ENCODE measurements at places on chromosomes 12 and 14.

GRCh38 chr12:69653703-69654102 is 43.0 kb upstream of the LRRC10 start:
- no peak for DNase-seq

DNA sequence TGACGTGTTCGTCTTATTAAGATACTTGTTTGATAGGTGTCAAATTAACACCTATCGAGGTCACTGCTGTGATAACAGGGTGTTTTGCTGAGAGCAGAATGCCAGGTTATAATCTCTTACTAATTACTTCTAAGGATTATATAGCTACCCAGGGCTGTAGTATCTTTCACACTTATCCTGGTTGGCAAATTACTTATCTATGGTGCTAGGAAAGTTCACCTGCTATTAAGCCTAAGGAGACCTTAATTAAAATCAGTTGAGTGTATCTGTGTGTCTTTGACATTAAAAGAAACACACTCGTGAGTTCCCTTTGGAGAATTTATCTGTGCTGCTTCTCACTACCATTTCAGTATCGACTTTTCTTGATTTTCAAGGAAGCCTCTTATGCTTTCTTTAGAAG is 301.6 kb upstream of the SLC16A7 start:
- DNase-seq, result no peak

- DNase-seq, result no peak
These were observed 6.4 kb upstream of the BRF1 start for GRCh38 chr14:105307052-105307727.

GRCh38 chr12:65533177-65533883 is 254.8 kb downstream of the MSRB3 start:
- DNase-seq, result no peak

DNA sequence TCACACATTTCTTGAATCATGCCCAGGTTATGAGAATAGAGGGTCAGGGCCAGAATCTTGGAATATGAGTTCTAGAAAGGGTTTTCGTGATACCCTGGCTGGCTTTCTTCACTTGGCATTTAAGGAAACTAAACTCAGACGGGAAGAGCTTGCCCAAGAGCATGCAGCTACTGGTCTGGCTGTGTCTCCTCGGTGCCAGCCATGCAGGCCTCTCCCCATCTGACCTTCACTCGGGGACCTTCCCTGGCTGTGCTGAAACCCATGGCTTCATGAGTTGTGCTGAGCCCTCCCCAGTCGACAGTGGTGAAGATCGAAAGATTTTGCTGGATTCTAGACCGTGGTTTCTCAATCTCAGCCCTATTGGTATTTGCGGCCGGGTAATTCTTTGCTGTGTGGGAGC is 38.0 kb downstream of the FOXN3 start:
- DNase-seq, result no peak

DNA sequence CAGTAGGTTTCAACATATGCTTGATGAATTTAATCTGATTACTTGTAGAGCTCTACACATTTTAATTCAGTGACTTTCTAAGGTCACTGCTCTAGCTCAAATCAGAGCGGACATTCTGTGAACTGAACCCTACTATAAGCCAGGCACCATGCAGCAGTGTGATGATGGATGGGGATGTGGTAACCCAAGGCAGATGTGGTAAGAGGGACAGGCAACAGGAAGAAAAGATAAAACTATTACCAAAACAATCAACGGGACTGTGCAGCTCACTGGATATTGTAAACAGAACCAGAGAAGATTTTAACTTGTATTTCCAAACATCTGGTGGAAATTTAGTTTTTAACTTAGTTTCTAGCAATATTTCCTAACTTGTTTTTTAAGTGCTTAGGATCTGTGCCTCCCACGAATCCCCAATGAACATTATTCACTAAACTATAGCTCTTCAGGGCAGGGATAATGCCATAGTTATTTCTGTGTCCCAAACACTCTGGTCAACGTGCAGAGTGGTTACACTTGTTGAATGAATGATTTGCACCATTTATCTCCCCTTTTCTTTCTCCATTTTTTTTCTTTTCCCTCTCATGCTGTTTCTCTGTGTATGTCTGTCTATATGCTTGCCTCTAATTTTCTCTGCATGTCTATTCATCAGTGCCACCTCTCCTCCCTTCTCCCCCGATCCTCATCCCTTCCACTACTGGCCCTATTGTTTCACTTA is 3.0 kb downstream of the ERO1A start:
- no peak for DNase-seq

- no peak for DNase-seq
These were observed 5.9 kb upstream of the PRPH start for GRCh38 chr12:49288922-49289555.

DNA sequence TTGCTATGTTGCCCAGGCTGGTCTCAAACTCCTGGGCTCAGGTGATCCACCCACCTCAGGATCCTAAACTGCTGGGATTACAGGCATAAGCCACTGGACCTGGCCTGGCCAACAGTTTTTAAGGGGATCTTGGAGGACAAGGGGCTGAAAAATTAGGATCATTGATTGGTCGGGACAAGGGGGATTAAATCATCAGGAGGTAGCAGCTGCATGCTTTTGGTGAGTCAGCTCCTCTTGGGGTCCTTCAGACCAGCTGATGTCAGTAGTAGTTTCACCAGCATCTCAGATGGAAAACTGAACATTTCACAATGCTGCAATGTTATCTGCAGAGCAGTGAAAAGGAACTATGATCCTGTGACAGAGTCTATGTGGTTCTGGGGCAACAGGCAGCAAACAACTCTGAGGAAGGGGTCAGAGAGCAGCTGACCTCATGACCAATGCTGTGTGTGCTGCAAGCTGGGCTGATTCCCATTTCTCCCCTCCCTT is 6.3 kb downstream of the LRRC74A start:
- no peak for DNase-seq

GRCh38 chr12:20696181-20696905 is 1.2 kb downstream of the SLCO1C1 start:
- DNase-seq, result no peak

DNA sequence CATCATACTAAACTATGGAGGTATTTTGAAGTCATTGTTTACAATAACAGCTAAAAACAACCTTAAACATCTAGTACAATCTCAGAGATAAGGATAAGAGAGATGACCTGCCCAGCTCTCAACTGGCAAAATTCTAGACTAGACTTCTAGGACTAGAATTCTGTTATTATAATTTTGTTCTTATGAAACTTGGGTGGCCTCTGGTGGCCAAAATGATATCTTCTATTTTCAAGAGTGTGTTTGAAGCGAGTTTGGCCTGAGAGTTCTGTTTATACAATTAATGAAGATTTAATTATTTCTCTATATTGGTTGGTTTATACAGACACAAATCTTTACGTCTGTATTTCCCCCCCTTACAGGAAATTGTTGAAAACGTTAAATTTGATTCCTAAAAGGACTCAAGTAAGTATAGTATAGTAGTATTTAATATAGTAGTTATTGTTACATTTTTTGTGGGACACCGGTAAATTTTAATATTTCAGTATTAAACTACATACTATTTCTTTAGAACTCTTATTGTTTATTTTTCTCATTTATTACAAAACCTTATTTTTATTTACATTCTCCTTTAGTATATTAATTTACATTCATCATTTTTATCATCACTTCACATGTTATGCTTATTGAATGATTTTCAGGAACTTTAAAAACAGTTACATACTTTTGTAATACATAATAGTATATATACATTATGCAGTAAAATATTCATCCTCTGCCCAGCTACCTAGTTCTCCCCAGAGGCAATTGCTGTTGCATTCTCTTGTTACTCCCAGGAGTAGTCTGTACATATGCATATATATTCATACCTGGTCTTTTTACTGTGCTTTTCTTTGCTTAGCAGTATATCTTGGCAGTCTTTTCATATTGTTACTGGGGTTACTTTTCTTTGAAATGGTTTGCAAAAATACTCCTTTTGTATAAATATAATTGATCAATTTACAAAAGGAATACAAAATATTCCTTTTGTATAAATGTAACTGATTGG is 6.6 kb downstream of the PPHLN1 start:
- DNase-seq, result no peak

DNA sequence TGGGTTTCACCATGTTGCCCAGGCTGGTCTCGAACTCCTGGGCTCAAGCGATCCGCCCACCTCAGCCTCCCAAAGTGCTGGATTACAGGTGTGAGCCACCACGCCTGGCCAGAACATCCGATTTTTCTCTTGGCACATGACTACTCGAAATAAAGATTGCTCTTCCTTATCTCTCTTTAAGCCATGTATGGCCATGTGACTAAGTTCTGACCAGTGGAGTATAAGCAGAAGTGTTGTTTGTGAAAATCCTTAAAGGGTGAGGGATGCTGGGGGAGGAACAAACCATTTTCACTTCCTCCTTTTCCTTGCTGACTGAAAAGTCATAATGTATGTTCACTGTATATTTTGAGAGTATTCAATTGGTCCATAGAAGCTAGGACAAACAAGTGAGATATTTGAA is 50.7 kb upstream of the ATF7IP start:
- DNase-seq, result no peak

DNA sequence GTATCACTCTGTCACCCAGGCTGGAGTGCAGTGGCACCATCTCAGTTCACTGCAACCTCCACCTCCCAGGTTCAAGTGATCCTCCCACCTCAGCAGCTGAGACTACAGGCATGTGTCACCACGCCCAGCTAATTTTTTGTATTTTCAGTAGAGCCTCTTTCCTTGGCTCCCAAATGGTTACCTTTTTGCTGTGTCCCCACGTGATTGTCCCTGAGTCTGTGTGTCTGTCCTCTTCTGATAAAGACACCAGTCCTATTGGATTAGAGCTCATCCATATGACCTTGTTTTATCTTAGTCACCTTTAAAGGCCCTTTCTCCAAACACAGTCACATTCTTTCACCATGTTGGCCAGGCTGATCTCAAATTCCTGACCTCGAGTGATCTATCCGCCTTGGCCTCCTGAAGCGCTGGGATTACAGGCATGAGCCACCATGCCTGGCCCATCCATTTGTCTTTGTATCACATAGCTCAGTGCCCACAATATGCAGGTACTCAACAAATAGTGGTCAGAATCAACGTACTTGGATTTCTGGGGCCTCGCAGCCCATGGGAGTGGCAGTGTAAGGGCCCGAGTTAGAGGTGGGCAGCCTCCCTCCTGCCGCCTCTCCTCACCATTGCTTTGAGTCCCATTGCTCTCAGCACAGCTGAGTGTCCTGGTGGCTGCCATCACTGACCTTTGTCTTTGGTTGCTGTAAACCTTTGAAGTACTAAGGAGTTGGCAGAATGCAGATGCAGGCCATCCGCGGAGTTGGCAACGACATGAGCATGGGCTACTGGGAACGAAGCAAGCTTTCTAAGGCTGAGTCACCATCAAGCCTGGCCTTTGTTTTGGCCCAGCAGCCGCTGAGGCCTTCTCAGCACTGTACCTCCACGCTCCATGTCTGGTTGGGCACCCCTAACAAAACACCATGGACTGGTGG is 9.3 kb downstream of the TPCN1 start:
- DNase-seq, result no peak

DNA sequence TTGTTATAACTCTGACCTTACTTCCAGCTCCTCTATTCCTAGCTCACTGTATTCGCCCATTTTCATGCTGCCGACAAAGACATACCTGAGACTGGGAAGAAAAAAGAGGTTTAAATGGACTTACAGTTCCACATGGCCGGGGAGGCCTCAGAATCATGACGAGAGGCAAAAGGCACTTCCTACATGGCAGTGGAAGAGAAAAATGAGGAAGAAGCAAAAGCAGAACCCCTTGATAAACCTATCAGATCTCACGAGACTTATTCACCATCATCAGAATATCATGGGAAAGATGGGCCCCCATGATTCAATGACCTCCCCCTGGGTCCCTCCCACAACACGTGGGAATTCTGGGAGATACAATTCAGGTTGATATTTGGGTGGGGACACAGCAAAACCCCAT is 14.5 kb upstream of the PHC1 start:
- no peak for DNase-seq

- DNase-seq, result no peak
These were observed 151.0 kb upstream of the NAV3 start for GRCh38 chr12:77679686-77680085.

DNA sequence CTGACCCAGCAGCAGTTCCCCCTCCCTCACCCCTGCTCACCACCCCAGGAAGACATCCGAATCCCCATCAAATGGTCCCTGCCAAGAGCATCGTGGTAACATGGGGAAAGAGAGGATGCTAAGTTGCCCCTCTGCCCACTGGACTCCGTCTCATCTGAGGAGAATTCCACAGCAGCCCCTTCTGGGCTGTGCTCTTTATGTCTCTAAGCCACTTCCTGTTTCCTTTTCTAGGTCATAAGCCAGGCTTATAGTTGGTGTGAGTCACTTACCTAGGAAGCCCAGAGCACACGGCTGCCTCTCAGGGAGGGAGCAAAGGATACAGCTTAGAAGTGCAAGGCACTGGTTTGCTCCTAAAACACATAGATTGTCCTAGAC is 76.0 kb downstream of the VCPKMT start:
- DNase-seq, result no peak

GRCh38 chr14:100142073-100143040 is 17.1 kb downstream of the DEGS2 start:
- DNase-seq, result no peak

GRCh38 chr12:53781228-53781801 is 29.5 kb upstream of the CISTR start:
- no peak for DNase-seq

GRCh38 chr12:51865757-51866270 is 17.3 kb upstream of the FIGNL2 start:
- DNase-seq, result no peak

DNA sequence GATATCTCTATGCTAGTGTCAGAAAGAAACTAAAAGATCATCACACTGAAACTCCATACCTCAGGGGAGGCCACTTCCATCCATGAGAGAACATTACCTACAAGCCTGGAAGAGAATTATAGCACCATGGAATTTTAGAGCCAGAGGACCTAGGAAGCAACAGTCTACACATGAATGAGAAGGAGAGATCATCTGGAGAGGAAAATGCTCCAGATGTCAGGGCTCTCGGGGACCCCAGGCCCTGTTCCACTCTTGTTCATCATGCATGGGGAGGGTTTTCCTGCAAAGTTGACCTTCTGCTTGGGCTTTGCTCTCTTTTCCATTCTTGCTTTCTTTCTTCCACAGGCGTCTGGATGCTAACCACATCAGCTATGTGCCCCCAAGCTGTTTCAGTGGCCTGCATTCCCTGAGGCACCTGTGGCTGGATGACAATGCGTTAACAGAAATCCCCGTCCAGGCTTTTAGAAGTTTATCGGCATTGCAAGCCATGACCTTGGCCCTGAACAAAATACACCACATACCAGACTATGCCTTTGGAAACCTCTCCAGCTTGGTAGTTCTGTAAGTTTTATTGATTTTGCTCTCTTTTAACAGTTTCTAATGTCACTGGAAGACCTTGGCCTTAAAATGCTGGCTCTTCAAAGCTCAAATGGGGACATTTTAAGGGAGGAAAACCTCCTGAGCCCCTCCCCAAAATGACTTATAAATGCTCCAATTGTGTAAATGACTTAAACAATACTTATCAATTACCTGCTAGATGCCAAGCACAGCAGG is 110.7 kb downstream of the ZFC3H1 start:
- DNase-seq, result no peak

DNA sequence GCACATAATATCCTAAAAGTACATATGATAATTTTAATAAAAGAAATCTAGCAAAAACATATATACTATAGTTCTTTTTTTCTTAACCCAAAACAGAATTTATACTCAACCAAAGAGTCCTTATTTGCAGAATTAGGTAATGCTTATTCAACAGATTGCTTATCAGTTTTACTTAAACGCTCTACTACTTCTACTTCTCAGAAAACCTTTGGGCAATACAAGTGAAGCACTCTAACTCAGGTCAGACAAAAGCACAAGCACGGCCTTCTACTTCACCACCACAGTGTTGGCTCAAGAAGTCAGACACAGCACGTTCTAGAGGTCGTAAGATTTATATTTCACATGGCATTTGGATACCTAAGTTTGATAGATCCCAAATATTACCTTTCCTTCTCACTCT is 29.2 kb downstream of the DICER1 start:
- DNase-seq, result no peak

GRCh38 chr14:78103271-78103670 is 66.9 kb upstream of the NRXN3 start:
- DNase-seq, result no peak

All from keratinocyte (primary cell).